Stimulated activated CD4-positive, alpha-beta T cell treated with anti-CD3 and anti-CD28 coated beads, Interleukin-1b, Interleukin-23, amount 100 ng/mL, for 4 hours (primary cell): ENCODE measurements at places on chromosomes 12 and 14.
A peak's percentile ranks its signal among the peaks of the same experiment; 100 is the strongest.

- DNase-seq, result no peak
These were observed 49.4 kb downstream of the ABCC9 start for GRCh38 chr12:21891751-21892217.

- no peak for DNase-seq
These were observed 149.7 kb upstream of the ARHGAP5 start for GRCh38 chr14:31927348-31927832.

DNA sequence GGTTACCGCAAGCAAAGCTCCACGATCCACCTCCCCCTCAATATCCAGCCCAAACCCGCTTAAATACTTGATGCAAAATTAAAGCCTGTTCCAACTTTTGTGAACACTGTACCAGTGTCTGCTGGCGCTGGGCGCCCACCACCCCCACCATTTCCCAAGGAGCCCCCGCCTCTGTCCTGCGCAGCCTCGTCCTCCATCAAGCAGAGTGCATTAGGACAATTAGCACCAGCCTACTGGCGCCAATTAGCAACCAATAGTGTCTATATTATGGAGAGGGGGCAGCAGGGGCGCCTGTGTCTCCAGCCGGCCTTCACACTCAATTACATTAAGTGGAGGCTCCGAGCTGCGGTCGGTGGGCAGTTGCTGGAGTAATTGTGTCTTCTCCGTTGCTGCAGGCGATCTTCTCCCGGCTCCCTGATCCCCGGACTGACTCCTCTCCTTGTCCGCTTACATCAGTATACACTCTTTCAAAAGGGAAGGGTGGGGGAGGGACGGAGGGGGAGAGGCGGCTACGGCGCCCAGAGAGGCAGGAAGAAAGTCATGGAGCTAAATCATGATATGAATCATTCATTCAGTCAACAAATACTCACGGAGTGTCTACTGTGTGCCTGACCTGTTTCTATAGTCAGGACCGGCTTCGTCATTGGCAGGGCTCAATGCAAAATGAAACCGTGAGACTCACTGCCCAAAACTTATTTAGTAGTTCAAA lies 707.3 kb downstream of the MED13L start:
- no peak for DNase-seq

- peak; percentile 56 for DNase-seq
These were observed 1.9 kb upstream of the BAZ2A start for GRCh38 chr12:56631790-56632700.

DNA sequence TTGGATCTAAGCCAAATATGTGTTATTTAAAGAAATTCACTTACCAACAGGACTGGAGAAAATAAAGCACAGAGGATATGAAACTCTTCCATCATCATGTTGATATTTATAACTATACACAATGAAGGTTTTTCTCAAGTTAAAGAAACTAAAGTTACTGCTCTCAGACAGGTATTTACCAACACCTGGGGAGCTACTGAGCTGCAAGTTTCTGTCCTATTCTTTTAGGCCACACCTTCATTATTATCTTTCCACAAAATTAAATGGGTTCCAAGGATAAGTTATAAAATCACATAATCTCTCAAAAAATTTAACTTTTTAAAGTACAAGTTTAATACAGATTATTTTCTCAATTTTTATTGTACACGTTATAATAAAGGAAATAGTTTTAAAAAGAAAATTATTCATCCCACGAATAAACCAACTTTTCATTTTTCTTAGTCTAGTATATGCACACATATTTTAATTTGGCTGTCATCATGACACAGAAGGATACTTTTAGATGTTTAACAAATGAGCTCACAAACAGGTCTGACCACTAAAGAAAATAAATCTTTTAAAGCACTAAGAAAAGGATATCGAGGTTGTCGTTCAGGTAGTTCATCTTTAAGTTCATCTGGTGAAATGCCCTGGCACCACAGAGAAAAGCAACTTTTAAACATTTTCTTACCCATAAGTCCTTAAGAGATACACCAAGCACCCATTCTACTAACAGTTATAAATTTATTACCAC lies 7.8 kb downstream of the GMFB start:
- no peak for DNase-seq

GRCh38 chr12:23621900-23622299 lies 327.6 kb downstream of the SOX5 start:
- no peak for DNase-seq

GRCh38 chr12:3775385-3776035 lies 22.6 kb upstream of the CRACR2A start:
- no peak for DNase-seq

DNA sequence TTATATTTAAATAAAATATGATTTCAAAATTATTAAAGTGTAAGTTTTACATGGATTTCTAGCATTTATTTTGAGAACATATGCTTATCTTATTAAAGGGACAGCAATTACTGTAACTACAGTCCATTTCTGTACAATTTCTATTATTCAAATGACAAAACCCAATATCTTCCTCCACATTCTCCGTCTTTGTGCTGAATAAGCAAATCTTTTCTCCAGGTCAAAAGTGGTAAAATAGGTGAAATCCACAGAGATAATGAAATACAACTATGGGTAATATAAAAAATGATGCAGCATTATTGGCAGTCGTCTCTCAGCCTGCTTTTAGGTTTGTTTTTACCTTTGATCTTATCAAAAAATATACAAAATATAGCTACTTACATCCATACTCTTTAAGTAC lies 79.4 kb upstream of the OTX2 start:
- no peak for DNase-seq

DNA sequence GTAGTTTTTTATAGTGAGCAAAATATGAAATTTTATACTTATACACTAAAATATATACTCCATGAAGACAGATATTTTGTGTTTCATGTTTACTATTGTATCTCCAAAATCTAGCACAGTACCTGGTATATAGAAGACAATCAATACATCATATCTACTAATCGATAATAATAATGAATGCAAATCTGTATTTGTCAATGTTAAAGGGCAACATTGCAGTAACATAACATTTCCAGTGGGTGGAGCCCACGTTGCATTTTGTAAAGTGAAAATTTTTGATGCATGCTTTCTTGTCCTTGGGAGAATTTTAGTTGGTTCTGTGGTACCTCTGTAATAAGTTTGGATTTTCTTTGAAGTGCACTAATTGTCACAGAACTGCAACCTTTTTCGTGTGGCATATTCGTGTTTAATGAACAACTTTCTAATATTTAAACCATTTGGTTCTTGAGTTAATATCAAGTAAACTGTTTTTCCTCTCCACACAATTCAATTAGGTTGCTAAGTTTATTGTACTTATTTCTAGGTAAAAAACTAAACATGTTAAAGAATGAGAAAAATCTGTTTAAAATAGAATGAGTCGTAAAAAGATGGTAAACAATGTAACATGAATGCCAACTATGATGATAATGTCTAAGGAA lies 47.4 kb downstream of the AVPR1A start:
- DNase-seq, result peak; percentile 2

DNA sequence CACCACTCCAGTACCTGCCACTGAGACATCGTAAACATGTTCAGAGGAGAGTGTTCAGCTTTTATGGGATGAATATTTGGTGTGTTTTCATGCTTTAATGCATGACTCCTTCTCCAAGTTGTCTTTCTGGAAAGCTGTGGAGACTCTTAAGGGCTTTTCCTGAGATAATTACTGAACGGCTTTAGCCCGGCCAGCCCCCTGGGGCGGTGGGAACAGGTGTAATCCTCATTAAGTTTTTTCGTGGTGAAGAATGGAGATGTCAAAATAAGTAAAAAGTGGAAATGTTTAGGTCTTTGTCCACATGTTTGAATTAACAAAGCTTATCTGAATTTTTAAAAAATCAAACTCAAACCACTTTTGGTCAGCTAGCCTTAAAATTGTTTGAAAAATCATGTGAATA lies 1.5 kb downstream of the SYNE2 start:
- DNase-seq, result no peak

GRCh38 chr14:36996133-36996856 lies 176.1 kb downstream of the SLC25A21 start:
- no peak for DNase-seq

DNA sequence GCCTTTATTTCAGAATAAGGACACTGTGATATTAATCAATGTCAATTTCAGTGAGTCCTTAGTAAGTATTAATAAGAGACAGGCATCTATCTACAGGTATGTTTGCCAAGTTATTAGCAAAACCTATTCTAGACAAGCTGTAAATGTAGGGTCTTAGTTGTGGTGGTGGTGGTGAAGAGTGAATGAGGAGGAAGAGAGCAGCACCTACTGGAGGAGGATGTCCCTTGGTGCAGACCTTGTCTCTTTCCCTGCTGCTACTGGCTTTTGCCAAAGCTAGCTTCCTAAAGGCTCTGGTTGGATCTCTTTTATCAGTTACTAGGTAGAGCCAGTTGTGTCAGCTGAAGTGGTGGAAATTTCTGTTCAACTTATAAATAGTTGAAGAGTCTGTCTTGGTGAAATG lies 304.8 kb upstream of the ATP2B1 start:
- DNase-seq, result no peak

DNA sequence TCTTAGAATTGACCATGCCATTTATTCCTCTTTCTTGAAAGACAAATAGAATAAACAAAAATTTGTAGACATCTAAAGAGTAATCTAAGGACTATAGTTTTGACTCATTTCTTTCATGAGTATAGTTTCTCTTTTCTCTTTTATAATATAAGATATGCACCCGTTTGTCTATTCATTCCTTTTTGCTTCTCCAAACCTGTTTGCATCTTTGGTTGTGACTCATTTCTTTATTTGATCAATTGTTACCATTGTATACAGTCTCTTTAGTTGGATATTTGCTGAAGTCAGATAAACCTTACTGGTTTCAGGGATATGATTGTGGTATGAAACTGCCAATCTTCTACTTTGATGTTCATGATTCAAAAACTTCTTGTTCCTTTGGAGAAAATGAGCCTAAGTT lies 268.7 kb downstream of the FBXL14 start:
- DNase-seq, result no peak
